ENCODE measurements at places on chromosomes 12 and 14.

- DNase-seq: no peak
Observed at GRCh38 chr14:55212634-55213033, 21.2 kb upstream of the DLGAP5 start.

DNA sequence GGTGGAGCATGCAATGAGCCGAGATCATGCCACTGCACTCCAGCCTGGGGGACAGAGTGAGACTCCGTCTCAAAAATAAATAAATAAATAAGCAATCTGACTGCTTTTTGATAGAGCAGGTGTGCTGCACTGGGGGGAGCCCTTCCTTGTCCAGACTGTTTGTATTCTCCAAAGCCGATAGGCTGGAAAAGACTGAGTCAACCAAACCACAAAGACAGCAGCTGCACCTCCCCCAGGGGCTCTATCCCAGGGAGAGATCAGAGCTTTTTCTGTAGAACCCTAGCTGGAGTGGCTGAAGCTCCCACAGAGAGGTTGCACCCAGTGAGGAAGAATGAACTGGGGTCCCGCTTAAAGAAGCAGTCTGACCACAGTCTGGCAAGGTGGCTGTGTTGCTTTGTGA, 45.8 kb upstream of the LALBA start:
- no peak for DNase-seq

GRCh38 chr12:130136509-130137039, 25.7 kb upstream of the FZD10 start:
- DNase-seq: no peak

DNA sequence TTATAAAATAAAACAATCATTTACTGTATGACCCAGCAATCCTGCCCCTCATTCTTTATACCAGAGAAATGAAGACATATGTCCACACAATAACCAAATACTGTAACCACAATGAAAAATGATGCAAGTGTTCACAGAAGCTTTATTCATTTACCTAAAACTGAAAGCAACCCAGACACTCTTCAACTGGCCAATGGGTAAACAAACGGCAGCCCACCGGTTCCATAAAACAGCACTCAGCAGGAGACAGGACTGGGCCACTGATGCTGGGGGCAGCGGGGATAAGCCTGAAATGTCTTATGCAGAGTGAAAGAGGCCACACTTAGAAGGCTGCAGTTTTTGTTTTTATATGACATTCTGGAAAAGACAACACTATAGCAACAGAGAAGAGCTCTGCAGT, 15.1 kb downstream of the DDX51 start:
- DNase-seq: no peak

- DNase-seq: no peak
Observed at GRCh38 chr12:100932571-100932970, 138.0 kb downstream of the ANO4 start.

DNA sequence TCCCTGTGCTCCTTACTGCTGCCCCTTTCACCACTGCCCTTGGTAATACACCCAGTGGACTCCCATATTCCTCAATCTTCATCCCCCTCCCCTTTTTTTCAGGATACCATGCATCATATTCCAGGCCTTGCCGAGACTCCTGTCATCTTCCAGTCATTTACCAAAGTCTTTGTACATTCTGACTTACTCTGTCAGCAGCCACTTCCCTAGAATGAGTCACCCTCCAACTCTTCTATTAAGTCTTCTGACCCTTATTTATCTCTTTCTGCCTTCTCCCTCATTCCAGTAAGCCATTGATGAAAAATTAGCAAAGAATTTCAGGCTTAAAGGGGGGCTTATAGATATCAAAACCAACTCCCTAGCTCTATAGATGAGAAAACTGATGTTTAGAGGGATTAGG, 128.0 kb downstream of the STXBP6 start:
- no peak for DNase-seq

GRCh38 chr12:58314610-58315009, 373.2 kb downstream of the ATP23 start:
- no peak for DNase-seq

GRCh38 chr12:120890963-120891362, 13.2 kb downstream of the SPPL3 start:
- no peak for DNase-seq

DNA sequence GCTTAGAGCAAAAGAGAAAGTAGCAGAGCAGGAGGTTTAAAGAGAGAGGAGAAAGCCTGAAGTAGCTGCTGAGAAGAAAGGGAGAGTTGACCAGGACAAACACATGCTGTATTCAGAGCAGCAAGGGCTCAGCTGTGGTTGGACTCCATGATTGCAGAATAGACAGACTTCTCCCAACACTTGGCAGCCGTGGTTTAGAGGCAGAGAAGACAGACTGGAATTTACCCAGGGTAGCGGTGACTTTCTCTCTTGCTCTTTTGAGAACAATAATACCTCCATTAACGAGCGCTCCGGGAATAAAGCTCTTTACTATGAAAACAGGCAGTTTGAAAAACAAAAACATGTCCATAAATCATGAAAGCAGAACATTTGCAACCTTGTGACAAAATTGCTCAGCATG, 21.4 kb upstream of the IGF1 start:
- no peak for DNase-seq

GRCh38 chr12:96006727-96007126, 10.6 kb upstream of the HAL start:
- no peak for DNase-seq

DNA sequence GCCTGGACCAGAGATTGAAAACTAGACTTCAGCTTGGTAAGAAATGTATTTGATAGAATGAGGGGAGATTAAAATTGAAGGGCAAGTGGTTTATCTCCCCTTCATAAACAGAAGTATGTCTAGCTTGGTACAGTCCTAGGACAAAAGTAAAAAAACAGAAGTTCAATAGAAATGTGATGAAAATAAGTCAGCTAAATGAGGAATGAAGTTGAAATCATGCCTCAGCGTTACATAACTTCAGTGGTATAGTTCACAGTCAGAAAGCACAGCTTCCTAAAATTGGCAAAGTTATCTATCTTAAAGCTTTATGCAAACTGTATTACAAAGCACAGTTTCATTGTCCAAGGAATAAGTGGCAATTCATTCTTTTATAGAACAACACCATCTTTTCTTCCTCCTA, 90.2 kb upstream of the SYT10 start:
- no peak for DNase-seq

GRCh38 chr12:118391836-118392235, 15.5 kb downstream of the SUDS3 start:
- DNase-seq: no peak

DNA sequence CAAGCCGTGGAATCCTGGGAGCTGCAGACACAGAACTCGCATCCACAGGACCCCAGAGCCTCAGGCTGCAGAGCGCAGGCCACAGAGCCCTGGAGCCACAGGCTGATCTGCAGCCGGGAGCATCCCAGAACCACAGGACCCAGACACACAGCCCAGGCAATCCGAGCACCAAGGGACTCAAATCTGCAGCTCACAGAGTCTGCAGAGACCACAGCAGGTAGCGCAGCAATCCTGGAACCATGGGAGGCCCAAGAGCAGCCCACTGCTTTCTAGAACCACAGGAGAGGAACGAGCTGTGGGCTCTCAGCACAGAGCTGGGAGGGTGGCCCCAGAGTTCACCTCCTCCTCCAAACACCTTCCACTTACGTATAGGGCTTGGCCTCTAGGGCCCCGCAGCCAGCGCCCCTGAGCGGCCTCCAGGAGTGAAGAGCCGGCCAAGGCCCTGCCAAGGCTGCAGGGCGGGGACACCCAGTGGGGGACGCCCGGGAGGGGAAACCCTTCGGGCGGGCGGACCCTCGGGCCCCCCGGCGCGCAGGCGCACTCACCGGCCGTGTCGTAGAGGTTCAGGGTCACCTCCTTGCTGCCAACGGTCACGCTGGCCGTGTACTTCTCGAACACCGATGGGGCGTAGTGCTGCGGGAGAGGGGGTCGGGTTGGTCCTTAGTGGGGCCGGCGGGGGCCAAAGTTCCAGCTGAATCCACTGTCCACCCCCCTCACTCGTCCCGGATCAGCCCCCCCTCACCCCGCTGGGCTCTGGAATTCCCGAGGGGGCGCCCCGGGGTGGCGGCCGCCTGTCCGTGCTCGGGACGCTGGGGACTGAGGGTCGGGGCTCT, 665 bp downstream of the RHOF start:
- no peak for DNase-seq

GRCh38 chr12:112097641-112098040, 10.9 kb downstream of the NAA25 start:
- no peak for DNase-seq

GRCh38 chr14:102696856-102697495, 80.3 kb upstream of the TRAF3 start:
- no peak for DNase-seq

GRCh38 chr12:132071040-132071810, 72.9 kb downstream of the DDX51 start:
- no peak for DNase-seq

DNA sequence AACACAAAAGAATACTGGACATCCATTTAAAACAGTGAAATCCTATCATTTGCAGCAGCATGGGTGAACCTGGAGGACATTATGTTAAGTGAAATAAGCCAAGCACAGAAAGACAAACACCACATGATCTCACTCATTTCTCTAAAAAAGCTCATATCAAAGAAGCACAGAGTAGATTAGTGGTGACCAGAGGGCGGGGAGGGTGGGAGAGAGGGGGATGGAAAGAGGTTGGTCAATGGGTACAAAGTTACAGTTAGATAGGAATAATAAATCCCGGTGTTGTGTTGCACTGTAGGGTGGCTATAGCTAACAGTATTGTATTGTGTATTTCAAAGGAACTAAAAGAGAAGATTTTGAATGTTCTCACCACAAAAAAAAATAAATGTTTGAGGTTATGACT, 52.4 kb downstream of the DUSP6 start:
- no peak for DNase-seq

GRCh38 chr12:82529101-82529500, 157.6 kb upstream of the TMTC2 start:
- no peak for DNase-seq

DNA sequence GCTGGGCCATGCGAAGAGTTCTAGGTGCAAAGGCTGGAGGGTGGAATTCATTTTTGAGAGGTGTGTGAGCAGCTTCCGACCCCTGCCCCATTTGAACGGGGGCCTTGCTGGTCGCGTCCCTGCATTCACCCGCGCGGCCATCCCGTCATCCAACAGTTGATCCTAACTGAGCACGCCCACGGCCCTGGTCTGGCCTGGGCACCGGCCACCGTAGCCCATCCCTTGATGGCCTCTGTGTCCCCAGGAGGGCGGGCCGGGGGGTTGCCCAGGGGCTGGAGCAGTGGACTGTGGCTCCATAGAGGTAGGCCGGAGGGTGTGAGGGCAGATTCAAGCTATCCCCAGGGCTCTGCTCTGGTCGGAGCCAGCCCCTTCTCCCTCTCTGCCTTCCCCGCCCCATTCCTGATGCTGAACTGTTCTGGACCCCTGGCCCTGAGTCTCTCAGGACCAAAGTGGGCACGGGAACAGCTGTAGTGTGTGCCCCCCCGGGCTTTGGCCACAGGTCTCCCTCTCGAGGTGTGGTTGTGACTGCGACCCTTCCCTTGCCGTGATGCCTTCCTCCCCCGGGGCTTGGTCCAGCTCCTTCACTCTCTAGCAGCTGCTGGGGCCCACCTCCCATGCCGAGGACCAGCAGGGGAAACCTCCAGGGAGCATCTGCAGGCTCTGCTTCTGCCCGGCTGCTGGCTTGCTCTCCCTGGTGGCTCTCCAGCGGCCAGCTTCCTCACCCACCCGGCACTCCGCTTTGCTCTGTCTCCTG, 9.1 kb downstream of the MEG3 start:
- DNase-seq: no peak

DNA sequence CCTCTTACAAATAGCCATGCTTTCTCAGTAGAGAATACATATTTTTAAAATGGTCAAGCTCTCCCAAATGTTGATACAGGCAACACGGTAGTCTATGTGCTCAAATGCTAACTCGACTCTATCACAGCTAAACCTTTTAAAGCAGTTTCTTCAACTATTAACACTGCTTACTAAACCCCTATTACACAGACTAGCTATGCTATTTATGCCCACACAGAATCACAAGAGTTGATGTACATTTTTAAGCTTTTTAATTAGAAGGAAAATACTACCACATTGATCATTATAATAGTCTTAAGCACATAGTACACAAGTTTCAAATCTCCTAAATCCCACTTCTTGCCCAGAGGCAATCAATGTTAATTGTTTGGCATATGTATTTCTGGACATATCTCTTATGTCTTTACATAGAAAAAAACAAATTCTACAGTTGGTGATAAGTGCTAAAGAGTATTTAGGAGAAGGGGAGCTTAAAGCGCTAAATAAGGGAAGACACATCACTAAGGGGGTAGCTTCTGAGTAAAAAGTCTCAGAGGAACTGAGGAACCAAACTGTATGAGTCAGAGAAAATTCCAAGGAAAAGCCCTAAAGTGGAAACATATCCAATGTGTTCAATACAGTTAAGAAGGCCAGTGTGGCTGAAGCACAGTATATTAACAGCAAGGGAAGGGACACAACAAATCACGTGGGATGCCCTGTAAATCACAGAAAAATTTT, 13.7 kb downstream of the HNRNPC start:
- DNase-seq: no peak

DNA sequence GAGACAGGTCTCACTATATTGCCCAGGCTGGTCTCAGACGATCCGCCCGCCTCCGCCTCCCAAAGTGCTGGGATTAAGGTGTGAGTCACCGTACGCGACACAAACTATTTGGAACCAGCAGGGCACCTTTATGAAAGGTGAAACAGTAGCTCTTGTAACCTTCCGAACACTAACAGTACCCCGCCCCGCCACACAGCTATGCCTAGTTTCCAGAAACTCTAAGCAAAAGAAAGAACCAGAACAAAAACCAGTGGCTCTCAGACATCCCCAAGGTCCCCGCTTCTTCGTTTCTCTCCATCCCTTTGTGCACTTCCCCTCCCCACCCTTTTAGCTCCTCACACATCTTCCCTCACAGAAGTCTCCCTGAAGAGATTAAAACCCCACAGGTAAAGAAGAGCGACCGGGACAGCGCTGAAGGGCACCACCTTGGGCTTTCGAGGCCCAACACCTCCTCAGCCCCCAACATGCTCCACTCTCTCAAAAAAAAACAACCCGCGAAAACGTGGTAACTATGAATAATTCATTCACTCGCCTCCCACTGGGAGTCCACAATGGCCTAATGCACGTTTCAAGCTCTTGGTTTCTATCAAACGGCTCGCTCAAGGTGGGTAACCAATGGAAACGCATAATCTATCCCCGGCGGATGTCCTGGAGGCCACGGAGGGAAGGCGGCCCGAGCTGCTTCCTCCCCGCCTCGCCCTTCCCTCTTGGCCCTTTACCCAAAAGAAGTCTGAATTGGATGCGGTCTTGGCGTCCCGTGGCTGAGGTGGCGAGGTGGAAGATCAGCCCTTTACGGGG, 877 bp downstream of the BAG5 start:
- DNase-seq: no peak

- no peak for DNase-seq
Observed at GRCh38 chr14:25836636-25837035, 761.2 kb downstream of the NOVA1 start.

- no peak for DNase-seq
Observed at GRCh38 chr14:89746135-89746534, 208.4 kb downstream of the EFCAB11 start.

GRCh38 chr12:63440048-63440447, 228.2 kb downstream of the DPY19L2 start:
- DNase-seq: no peak

Data from stimulated activated CD4-positive, alpha-beta T cell treated with anti-CD3 and anti-CD28 coated beads, TNF-alpha, amount 100 ng/mL, for 4 hours (primary cell).